CD8-positive, alpha-beta memory T cell (primary cell): ENCODE measurements at places on chromosomes 3 and 15.

- DNase-seq, result no peak
Observed at GRCh38 chr3:52451237-52452083, 2.4 kb downstream of the TNNC1 start.

- DNase-seq, result no peak
Observed at GRCh38 chr15:83651541-83651940, 2.4 kb upstream of the ADAMTSL3 start.

DNA sequence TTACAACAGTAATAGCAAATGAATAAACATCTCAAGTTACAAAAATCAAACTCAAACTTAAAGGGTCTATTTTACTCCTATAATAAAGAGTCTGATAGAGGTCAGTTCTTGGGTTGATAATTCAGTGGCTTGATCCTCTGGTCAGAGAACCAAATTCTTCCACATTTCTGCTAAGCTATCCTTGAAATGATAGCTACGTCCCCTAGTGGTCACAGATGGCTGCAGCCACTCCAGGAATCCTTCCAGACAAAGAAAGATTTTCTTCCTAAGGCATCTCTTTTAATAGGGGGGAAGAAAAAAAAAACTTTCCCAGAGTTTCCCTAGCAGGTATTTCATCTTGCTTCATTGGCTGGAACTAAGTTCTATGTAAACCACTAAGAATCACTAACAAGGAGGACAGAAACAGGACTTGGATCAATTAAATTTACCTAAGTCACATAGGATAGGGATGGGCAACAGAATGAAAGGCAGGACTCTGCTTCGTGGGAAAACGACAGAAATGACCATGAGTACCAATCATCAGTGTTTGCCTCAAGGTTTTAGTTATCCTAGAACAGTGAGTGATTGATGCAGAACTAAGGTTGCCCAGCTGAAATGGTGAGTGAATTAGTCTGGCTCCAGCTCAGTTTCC, 160.7 kb downstream of the STAC start:
- no peak for DNase-seq

GRCh38 chr15:79089890-79090486, 592 bp downstream of the RASGRF1 start:
- DNase-seq, result no peak

DNA sequence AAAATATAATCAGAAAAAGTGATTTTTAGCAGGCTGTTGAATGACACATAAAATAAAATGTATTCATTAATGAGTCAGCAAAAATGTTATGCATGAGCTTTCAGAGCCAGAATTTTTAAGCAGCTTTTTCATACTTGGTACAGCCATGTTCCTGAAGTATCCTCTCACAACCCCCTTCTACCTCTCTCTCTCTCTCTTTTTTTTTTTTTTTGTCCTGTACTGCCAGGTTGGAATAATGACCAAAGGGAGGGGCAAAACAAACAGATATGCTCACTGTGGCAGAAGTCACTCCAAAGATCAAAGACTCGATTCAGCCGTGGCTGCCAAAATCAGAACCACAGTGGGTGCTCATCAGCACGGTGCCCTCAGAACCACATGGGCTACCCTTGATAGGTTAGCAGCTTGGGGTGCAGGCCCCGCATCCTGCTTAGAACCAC, 383.0 kb downstream of the ZBTB20 start:
- no peak for DNase-seq

DNA sequence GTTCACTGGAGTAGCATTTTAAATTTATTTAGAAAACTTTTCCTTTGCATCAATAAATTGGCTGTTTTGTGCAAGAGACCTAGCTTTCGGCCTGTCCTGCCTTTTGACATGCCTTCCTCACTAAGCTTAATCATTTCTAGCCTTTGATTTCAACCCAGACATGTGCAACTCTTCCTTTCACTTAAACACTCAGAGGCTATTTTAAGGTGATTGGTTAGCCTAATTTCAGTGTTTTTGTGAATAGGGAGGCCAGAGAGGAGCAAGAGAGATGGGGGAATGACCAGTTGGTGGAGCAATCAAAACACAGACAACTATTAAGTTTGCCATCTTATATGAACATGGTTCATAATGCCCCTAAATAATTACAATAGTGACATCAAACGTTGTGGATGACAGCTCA, 333.4 kb downstream of the SLC9A9 start:
- DNase-seq, result no peak

- no peak for DNase-seq
Observed at GRCh38 chr3:65995030-65995429, 43.7 kb downstream of the MAGI1 start.

GRCh38 chr3:189630767-189631372, 319 bp upstream of the TP63 start:
- no peak for DNase-seq

GRCh38 chr3:87796843-87797185, 262.0 kb downstream of the CGGBP1 start:
- no peak for DNase-seq

DNA sequence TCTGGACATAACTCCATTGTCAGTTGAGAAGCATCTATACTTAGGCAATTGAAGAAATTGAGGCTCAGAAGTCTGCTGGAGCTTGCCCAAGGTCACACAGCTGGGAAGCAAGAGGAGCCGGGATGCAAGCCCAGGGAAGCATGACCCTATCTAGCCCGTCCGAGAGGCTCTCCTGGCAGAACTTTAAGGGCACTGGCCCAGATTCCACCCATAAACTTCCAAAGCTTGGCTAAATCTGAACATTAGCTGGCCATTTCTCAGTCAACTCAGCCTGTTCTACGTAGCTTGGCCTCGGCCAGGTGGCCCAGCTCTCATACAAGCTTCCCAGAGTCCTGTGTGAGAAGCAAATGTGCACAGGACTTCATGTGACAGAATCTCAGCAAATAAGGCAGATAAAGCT, 75.8 kb downstream of the LRIG1 start:
- no peak for DNase-seq

GRCh38 chr3:111923806-111924205, 55.0 kb upstream of the ABHD10 start:
- no peak for DNase-seq

DNA sequence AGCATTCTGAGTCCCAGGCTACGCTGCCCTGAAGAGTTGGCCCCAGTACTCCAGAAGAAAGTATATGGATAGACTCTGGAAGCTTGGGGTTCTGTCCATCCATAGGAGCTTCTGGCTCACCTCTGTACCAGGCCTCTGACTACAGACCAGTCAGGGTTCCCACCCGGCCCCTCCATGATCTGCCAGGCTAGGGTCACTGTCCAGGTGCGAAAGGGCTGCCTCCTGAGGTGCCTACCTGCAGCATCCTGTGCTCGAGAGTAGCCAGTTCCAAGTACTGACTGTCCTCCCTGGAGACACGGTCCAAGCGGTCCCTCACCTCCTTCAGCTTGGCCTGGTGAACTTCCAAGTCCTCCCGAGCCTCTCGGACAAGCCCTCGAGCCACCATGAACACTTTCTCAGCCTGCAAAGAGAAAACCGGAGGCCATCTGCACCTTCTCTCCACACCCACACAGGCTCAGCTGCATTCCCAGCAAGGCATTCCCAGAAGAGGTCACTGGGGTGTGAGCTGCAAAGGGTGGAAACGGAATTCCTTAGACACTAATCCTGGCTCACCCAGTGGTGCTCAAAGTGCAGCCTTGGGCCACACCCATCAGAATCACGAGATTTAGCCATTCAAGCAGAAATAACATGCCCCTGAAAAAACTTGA, 3.7 kb upstream of the PLXNB1 start:
- no peak for DNase-seq

- DNase-seq, result no peak
Observed at GRCh38 chr3:182568261-182568660, 225.0 kb upstream of the ATP11B start.

DNA sequence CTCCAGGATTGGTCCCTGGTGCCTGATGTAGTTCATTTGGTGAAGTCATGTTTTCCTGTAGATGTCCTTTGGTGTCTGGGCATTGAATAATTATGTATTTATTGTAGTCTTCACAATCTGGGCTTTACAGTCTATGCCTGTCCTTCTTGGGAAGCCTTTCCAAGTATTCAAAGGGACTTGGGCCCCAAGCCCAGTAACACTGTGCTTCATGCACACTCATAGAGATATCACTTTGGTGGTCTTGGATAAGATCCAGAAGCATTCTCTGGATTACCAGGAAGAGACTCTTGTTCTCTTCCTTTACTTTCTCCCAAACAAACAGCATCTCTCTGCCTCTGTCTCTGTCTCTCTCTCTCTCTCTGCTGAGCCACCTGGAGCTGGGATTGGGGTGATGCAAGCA, 281.1 kb upstream of the GOLGA6L4 start:
- DNase-seq, result no peak

DNA sequence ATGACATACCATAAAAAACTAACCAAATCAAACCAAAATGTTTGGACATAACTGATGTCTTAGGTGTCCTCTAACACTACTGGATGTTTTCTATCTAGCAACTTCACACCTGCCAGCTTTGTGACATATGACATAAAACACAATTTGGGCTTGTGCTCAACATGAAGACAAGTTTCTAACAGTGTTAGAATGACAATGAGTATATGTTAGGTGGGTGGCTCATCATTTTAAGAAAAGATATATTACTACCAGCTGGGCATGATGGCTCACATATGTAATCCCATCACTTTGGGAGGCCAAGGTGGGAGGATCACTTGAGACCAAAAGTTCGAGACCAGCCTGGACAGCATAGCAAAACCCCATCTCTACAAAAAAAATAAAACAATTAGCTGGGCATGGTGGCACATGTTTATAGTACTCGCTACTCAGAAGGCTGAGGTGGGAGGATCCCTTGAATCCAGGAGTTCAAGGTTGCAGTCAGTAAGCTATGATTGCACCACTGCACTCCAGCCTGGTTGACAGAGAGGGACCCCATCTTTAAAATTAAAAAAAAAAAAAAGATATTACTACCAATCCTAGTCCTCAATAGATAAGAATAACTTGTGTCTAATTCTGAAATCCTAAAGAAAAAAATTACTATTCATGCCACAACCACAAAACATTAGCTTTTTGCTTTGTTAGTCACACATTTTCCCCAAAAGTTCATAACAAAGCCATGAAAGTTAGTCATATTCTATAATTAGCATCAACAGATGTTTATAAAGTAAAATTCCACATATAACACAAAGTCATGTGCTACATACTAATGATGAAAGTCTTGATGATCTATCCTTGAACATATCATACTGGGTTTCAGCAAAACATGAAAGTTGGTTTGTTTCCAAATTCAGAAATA, 59.9 kb downstream of the LRRFIP2 start:
- no peak for DNase-seq

DNA sequence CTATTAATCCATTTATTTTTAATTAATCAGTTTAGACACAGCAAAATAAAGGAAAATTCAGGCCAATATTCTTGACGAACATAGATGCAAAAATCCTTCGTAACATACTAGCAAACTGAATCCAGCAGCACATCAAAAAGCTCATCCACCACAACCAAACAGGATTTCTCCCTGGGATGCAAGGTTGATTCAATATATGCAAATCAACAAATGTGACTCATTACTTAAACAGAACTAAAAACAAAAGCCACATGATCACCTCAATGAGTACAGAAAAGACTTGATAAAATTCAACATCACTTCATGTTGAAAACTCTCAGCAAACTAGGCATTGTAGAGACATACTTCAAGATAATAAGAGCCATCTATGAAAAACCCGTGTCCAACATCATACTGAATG, 364.1 kb upstream of the THBS1 start:
- no peak for DNase-seq

GRCh38 chr15:90618330-90619125, 88.8 kb downstream of the CRTC3 start:
- DNase-seq, result no peak

GRCh38 chr15:68450192-68450591, 18.2 kb upstream of the ITGA11 start:
- no peak for DNase-seq

DNA sequence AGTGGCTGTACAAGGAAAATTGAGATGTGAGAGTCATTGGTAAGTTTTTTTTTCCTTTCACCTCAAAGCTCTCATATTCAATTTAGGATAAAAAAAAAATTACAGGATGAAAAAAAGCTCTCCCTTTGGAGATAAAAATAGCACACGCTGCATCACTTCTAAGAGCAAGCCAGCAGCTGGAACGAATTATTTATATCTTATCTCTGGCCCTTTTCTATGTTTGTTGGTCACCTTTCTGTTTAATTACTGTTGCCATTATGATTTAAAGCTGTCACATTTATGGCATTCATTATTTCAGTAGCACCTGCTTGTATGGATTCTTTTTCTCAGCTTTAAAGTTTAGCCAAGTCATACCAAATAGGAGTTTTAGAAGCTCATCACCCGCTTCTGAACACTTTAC, 171.6 kb upstream of the PDZRN3 start:
- no peak for DNase-seq

GRCh38 chr15:71148048-71148447, 32.8 kb downstream of the THSD4 start:
- DNase-seq, result no peak

- no peak for DNase-seq
Observed at GRCh38 chr3:55060896-55061719, 133.2 kb upstream of the LRTM1 start.

- DNase-seq, result no peak
Observed at GRCh38 chr3:50338965-50339364, 1.7 kb downstream of the RASSF1 start.

- no peak for DNase-seq
Observed at GRCh38 chr3:127614928-127615589, 13.9 kb upstream of the PODXL2 start.
